ENCODE measurements at places on chromosomes 2 and 18.

- DNase-seq, result no peak
These were observed 44.9 kb upstream of the SLC3A1 start for GRCh38 chr2:44230378-44230777.

- DNase-seq, result no peak
These were observed 5.8 kb upstream of the SEMA4C start for GRCh38 chr2:96875498-96876268.

GRCh38 chr2:223104336-223105132 is 52.5 kb downstream of the KCNE4 start:
- DNase-seq, result no peak

DNA sequence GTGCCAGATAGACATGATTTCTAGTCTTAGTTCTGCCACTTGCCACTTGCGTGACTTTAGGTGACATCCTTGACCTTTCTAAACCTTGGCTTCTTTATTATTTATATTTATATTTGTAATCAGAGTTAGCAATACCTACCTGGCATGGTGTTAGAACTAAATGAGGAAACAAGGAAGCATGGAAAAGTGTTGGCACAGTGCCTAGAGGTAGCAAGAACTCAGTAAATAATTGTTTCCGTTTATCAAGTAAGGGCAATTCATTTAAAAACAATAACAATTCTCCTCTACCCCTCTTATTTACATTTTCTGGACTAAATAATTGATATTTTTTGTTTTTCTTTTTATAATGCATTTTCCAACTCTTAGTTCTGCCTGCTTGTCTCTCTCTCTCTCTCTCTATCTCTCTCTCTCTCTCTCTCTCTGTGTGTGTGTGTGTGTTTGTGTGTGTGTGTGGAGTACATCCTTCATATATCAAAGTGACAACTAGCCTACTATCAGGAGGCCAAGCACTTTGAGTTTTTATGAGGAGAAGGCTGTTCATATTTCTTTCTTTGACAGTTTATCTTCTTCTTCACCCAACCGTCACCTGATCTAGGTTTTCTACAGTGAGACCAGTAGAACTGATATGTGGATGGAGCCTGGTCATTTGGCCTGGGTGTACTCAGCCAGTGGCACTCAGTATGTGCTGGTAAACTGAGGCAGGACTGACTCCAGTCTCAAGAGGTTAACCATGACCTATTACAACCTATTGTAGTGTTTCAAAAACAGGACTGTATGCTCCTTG is 134.5 kb downstream of the LRRTM1 start:
- DNase-seq, result no peak

- no peak for DNase-seq
These were observed 10.7 kb downstream of the SLC25A12 start for GRCh38 chr2:171883275-171883893.

- DNase-seq, result no peak
These were observed 6.3 kb downstream of the BOK start for GRCh38 chr2:241564596-241565410.

GRCh38 chr2:205852457-205852856 is 170.2 kb downstream of the NRP2 start:
- no peak for DNase-seq

DNA sequence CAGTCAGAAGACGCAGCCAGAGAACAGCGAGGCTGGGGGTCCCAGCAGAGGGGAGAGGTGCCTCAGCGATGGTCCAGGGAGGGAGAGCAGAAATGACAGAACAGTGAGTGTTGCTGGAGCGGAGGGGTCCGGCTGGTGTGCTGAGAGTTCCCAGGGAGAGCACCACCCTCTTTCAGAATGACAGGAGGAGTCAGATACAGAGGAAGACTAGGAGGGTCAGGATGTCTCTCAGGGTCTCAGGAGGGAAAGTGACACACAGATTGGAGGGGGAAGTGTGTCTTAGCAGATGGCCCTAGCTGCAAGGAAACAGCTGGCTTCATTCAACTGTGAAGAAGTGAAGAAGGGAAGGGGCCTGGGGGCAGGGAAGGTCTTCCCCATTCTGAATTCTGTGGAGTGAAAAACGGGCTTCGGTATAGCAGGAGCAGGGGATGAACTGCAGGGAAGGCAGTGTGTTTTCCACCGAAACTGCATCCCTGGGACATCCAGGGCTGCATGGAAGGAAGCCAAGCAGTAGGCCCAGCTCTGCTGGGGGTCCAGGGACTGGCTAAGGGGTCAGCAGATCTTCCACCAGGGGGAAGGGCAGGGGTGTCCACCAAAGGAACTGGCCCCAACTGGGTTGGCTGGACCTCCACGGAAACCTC is 90.0 kb upstream of the OTOS start:
- no peak for DNase-seq

- DNase-seq, result no peak
These were observed 119.2 kb upstream of the CCDC195 start for GRCh38 chr2:224835405-224835804.

GRCh38 chr2:107218208-107218607 is 332.2 kb upstream of the ST6GAL2 start:
- no peak for DNase-seq

- DNase-seq, result no peak
These were observed 553 bp downstream of the CNDP2 start for GRCh38 chr18:74496508-74497323.

GRCh38 chr2:71823526-71823925 is 324.1 kb downstream of the CYP26B1 start:
- no peak for DNase-seq

GRCh38 chr2:56674084-56674483 is 490.3 kb downstream of the CCDC85A start:
- no peak for DNase-seq

Data from activated naive CD4-positive, alpha-beta T cell (primary cell).